Mesendoderm (in vitro differentiated cells): ENCODE measurements at places on chromosomes 16 and 17.

GRCh38 chr16:50709061-50709684, 15.8 kb downstream of the NOD2 start:
- DNase-seq, result no peak

DNA sequence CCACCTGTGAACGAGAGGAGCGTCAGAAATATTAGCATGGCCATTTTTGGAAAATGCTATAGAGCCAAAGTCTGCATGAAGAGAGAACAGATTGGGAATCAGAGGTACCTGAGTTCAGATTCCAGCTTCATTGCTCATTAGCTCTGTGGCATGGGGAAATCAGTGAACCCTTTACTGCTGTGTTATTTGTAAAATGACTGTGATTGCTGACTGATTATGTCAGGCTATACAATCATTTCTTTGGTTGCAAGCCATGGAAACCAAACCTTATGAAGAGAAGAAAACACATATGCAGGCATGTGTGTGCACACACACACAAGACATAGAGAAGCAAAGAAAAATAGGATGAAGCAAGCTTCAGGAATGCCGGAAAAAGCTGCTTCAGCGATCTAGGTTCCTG, 101.4 kb upstream of the HSBP1 start:
- no peak for DNase-seq

DNA sequence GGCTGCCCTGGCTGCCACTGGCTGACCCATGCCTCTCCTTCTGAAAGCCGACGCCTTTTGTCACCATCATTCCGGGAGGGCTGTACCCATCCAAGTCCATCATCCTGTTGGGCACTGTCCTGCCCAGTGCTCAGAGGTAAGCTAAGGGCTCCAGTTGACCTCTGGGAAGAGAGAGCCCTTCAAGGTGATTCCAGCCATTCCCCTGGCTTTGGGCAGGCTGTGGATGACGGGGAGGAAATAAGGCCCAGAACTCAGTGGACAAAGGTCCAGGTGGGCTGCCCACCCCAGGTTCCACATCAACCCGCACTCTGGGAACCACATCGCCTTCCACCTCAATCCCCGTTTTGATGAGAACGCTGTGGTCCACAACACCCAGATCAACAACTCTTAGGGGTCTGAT, 45.8 kb downstream of the NOS2 start:
- no peak for DNase-seq

GRCh38 chr17:59332749-59333377, 1.4 kb downstream of the YPEL2 start:
- DNase-seq, result peak; percentile 58

- no peak for DNase-seq
These were observed 107.3 kb downstream of the CMIP start for GRCh38 chr16:81551821-81552304.

DNA sequence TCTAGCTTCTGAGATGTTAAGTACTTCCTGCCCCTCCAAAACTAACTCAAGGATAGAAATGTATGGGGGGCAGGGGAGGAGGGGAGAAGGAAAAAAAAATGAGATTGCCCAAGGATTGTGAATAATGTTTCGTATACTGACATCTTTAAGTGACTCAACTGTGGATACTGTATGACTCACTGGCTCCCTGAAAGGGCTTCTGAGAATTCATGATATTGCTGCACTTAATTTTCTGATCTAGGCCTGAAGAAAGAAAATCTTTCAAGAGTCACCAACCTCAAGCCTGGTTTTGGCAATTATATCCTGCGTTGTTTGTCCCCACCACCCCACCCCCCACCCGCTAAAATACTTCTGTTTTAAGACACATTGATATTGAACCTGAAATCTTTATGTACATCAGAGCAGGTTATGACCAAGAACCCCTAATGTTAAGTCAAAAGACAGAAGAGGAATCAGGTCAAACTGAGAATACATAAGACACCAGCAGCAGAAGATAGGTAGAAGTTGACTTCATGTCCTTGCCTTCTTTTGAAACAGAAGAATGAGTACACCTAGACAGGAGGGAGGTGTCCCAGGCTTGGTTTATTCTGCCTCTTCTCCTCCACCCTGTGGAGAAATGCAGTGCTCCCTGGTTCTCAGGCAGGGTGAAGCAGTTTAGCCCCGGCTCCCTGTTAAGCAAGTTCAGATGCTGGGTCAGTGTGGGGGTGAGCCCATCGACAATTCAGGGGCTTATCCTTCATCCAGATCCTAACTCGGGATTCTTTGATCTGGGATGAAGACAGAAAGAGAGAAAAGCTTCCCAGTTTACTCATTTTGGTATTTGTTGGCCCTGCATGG, 3.3 kb upstream of the FBXL20 start:
- no peak for DNase-seq

DNA sequence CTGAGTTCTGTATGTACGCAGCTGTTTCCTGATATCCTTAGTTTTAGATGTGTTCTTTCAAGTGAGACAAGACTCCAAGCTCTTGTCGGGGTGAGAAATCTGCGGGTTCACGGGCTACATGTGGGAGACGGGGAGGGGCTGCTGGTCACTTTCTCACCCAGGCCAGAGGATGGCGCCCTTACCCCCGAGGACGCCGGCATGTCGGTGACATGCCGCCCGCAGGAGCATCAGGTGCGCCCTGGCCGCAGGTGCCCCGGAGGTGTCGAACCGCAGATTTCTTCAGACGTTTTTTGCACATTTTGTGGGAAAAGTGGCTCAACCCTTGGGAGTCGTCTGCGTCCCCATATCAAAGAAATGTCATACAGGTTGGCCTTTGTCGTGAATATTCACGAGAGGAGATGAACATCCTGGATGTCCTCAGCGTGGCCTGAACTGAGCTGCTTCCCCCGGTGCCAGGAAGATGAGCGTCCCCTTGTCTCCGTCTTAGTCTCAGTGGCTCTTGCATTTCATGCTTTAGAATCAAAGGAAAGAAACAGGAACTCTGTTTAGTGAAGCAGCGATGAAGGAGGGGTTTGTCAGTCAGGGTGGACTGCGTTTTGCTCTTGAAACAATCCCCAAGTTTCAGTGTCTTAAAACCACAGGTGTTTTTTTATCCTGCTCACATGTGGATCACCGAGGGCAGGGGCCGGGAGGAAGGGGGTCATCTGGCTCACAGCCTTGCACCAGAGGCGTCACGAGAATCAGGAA, 75.4 kb upstream of the ZNF750 start:
- DNase-seq, result peak; percentile 7

GRCh38 chr16:8923199-8923598, 40.5 kb downstream of the USP7 start:
- DNase-seq, result no peak

DNA sequence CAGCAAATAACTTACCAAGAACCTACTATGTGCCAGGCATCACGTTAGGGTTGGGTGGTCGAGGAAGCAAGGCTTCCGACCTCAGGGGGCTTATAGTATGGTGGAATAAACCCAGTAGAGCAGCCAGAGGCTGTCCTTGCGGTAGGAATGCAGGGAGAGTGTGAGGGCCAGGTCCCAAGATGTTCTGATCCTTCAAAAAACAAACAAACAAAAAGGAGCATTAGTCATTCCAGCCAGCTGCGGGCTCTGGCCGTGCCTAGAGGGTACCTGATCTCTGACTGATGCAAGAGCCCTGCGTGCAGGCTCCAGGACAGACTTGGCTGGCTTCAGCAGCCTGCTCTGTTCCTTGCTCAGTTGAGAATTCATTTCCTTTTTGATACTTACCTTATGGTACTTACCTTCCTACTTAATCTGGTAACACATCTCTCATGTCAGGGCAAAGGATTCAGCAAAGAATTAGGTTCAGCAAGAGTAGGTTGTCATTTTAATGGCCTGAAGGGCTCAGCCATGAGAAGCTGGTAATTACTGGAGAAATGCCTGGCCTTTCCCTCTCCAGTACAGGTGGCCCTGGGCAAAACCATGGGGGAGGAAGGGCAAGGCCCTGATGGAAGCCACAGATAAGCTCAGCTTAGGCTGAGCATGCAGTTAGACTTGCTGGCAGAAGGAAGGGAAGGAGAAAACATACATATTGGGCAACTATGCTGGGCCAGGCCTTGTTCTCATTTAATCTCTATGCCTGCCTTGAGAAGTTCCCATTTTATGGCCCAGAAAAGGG, 18.4 kb downstream of the CYB5D2 start:
- peak; percentile 92 for DNase-seq

DNA sequence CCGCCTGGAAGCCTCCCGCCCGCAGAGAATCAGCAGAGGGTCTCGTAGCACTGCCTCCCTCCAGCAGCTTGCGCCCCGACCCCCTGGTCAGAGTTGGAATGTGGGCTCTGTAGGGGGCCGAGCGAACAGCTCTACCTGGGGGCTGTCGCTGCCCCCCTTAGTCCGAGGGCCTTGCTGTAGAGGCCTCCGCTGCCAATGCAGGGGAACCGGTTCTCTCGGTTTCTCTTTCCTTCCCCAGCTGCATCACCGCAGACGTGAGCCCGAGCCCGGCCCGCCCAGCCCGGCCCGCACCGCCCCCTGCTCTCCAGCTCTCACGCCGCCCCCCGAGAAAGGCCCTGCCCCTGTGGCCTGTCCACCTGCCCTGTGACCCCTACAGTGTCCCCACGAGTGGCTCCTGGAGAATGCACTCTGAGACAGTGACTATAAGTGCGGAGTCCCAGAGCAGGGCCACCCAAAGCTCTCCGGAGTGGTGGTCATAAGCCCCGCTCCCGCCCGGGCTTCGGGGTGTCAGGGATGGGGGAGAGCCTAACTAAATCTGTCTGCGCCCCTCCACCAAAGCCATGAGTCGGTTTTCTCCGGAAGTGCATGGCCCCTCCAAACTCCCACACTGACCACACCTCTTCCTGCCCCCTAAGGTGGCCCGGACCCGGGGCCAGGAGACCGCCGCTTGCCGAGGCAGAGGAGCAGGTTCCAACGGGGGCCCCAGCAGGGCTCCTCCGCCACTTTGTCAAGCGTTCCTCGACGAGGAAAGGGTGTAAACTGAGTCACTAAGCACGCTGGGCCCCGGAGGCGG, 1.7 kb downstream of the ARHGAP27 start:
- DNase-seq, result peak; percentile 67

DNA sequence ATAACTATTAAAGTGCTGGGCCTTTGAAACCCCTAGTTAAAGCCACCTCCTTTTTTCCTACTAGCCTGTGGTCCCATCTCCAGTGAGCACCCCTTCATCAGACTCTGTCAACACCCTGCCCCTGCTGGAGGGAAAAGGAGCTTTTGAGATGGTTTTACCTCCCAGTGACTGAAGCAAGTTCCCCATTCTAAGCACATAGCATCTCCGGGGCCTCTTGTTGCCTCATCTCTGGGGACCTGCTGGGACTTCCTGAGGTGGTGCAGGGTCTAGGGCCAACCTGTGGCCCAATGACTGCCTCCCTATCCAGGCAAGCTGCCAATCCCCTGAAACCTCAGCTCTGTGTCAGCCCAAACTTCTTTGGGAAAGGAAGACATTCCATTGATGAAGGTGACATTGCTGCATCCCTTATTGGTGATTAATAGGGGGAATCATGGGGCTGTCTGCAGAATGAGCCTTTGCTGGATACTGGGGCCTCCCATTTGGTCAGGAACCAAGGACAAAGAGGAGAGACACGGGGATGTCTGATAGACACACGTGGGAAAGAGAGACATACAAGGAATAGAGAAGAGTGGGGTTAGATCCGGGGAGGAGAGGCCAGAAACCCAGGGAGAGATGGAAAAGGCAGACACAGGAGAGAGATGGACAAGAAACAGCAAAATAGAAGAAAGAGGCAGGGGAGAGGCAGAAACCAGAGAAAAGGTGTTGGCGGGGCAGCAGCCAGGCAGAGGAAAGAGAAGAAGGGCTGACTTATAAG, 2.4 kb downstream of the C1QL1 start:
- DNase-seq, result no peak
